ENCODE measurements at places on chromosomes 5 and 9.

GRCh38 chr5:128630121-128630520 is 92.1 kb upstream of the FBN2 start:
- no peak for DNase-seq

- no peak for DNase-seq
Measured at GRCh38 chr5:33311893-33312292, 128.9 kb upstream of the TARS1 start.

DNA sequence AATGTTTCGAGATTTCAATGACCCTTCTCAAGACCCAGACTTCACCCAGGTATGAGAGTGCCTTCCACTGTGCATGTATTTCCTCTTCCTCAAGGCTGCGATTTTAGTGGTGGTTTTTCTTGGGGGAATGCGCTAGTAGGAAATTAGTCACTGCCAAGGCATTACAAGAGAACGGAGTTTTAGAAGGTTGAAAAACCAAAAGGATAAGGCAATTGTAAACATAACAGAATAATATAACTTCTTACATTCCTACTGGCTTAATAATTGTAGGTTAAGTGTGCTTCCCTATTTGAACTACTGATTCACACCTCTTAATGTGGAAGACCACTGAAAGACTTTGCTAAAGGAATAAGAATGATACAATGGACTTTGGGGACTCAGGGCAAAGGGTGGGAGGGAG is 38.9 kb downstream of the ACO1 start:
- DNase-seq: no peak

DNA sequence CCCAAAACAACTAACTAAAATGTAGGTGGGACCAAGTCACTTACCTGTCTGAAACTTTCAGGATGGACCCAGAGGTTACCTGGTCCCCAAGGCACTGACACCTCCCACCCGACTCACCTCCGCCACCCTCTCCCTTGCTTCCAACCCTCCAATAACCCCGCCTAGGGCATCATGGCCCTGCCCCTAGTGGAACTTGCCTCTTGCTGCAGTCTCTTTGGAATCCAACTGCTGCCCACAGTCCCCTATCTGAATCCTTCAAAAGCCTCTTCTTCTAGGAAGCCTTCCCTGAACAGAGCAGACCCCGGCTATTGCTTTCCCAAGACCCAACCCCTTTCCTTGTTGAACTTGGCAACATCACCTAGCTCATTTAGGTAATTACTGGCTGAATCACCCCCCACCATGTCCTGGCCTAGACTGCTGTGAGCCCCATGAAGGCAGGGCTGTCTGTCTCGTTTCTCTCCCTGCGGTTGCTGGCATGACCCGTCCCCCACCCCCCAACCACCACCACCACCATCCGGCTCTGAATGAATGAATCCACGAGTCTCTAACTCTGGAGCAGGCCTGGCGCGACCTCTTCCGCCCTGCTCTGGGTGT is 9.4 kb downstream of the CRB2 start:
- peak; percentile 52 for DNase-seq

DNA sequence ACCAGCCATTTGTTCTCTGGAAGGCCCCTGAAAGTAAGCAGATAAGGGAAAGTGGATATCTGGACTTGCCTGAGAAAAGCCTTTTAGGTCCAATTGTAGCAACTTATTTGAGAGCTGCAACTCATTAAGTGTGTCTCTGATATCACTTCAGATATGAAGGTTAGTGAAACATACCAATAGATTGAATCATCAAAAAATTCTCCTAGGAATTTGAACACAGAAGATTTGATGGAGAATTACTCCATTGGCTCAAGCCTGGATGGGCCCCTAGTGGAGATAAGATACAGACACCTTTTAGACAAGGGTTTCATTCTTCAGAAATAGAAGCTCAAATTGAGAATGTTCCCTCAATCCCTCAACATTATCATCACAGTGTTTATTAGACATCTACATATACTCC is 356.7 kb downstream of the NDUFS4 start:
- no peak for DNase-seq

- DNase-seq: no peak
Measured at GRCh38 chr5:168286386-168286785, 5.1 kb upstream of the WWC1 start.

DNA sequence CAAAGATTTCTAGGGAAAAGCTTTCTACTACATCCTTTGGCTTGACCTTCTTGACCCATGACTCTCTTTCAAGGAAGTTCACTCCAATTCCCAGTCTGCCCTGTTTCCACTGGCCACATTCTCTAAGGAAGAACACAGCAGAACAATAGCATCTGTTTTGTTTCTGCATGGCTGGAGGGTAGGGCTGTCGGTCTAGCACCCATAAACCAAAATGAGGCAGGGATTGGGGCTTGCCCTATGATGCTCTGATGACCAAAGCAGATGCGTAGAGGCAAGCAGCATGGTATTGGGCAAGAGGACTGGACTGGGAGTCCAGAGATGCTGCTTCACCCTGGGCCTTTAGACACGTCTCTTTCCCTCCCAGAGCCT is 24.1 kb downstream of the GOLGA2 start:
- DNase-seq: peak; percentile 28

GRCh38 chr5:131381021-131381420 is 117.2 kb downstream of the CDC42SE2 start:
- no peak for DNase-seq

DNA sequence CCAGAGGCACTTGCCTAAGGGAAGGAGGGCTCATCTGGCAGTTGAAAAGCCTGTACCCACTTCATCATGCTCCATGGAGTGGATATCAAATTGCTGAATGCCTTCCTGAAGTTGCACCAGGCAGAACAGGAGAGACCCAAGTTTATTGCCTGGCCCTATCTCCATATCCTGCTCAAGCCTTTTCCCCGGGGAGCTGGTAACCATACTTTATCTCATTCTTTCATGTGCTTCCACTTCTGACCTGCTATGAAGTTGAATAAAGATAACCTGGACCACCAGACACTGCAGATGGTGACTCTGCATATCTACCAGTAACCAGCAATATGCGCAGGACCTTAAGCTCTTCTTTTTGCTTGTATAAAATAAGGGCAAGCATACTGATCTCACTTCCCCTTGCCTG is 1397.5 kb upstream of the CDH6 start:
- DNase-seq: no peak
